Stimulated activated CD8-positive, alpha-beta memory T cell treated with anti-CD3 and anti-CD28 coated beads, Interleukin-7, amount 100 ng/mL, for 24 hours (primary cell): ENCODE measurements at places on chromosomes 1 and 21.

DNA sequence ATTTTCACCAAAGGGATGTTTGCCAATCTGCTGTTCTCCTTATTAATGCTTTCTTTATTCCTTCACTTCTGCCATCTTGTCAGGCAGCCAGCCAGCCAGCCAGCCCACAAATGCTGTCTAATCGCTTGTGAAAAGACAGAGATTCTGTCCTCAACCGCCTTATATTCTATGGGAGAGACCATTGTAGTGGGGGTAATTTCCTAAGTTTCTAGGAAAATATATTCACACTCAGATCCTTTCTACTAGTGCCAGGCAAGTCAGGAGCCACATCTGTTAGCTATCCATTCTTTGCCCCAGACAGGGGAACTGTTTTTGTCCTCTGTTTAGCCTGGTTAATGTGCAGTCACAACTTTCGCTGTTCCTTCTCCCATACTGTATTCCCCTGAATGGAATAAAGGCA, 1023.1 kb downstream of the ADGRL2 start:
- no peak for DNase-seq

GRCh38 chr1:5664081-5664768, 328.0 kb downstream of the NPHP4 start:
- DNase-seq = no peak

DNA sequence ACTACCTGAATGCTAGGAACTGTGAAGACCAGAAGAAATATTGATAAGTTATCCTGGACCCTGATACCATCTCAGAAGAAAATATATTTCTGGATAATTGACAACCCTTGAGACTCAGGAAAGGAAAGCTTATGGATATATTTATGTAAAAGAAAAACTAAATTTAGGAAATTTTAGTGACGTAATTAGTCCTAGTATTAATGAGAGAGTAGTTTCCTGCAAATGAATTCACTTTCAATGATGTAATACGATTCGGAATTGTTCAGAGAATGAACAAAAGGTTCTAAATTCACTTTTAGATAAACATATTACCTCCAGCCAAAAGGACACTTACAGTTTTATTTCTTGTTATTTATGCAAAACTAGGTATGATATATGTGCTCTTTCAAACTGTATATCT, 1120.1 kb upstream of the NCAM2 start:
- DNase-seq = no peak

DNA sequence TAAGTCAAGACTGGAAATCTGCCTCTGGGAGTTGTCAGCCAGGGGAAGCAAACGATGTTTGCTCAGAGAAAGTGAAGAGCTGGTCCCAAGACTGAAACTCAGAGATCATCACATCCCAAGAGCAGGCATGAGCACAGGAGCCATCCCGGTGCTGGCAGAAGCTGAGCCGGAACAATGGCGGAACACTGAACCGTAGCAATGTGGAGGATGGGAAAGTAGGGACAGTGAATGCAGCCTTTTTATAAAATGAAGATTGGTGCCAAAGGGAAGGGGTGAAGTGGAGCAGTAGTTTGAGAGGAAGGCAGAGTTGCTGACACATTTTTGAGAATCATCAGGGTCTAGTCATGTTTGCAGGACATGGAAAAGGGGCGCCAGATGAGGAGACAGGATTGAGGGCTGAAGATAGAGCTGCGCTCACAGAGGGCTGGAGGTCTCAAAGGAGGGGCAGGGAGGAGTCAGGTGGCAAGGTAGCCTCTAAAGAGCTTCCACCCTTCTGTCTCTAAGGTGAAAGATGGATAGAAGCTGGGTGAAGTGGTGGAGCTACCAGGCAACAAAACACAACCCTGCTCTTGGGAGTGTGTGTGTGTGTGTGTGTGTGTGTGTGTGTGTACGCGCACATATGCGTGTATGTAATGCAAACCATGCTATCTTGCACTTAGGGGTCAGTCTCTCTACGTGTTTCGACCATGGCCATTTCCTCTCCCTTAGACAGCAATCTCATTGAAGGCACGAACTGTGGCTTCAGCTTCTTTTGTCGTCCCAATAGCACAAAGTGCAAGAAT, 94.3 kb upstream of the IRF2BP2 start:
- DNase-seq = no peak

DNA sequence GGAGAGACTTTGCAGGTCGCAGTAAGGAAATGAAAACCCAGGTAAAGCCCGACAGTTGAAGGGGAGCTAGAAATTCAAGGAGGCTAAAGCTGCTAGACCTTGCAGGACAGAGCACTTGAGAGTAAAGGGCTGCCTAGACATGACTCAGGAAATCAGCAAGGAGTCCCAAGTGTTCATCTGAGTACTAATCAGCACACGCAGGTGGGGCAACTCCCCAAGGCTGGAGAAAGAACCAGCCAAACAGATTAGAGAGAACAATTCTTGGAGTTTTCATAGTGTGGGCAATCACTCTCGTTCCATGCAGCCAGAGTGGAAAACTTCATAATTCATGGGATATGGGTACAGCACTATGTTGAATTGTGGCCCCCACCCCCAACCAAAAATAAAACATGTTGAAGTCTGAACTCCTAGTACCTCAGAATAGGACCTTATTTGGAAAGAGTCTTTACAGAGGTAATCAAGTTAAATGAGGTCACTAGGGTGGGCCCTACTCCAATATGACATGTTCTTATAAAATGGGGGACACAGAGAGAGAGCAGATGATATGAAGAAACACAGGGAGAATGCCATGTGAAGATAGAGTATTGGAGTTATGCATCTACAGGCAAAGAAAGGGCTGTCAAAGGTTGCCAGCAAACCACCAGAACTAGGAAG, 28.0 kb downstream of the SYDE2 start:
- DNase-seq = no peak

- no peak for DNase-seq
Observed at GRCh38 chr21:26064506-26064905, 106.1 kb downstream of the APP start.

- DNase-seq = no peak
Observed at GRCh38 chr1:160647329-160647720, 481 bp upstream of the SLAMF1 start.

- no peak for DNase-seq
Observed at GRCh38 chr1:53398576-53399365, 60.4 kb upstream of the DMRTB1 start.

DNA sequence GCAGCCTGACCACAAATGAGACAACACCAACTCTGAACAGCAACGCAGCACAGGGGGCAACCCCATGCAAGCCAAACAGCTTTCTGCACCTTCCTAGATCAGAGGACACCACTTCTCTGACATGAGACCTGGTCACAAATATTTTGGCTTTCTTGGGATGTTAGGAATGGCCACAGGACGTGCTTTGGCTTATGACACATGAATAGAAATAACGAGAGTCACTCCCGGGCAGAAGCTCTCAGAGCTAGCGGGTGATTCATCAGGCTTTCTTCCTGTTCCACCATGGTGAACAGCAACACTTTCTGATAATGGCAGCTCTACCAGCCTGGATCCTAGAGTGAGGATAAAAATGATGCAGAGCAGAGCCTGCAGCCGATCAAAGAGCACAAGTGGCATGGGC, 39.4 kb downstream of the PAFAH2 start:
- DNase-seq = no peak

- no peak for DNase-seq
Observed at GRCh38 chr1:113057006-113057405, 16.0 kb upstream of the LRIG2 start.

GRCh38 chr1:50458507-50458906, 35.3 kb upstream of the DMRTA2 start:
- DNase-seq = no peak

GRCh38 chr1:198649968-198650338, 11.1 kb downstream of the PTPRC start:
- no peak for DNase-seq

GRCh38 chr1:109239409-109240068, 9.8 kb upstream of the CELSR2 start:
- DNase-seq = no peak

DNA sequence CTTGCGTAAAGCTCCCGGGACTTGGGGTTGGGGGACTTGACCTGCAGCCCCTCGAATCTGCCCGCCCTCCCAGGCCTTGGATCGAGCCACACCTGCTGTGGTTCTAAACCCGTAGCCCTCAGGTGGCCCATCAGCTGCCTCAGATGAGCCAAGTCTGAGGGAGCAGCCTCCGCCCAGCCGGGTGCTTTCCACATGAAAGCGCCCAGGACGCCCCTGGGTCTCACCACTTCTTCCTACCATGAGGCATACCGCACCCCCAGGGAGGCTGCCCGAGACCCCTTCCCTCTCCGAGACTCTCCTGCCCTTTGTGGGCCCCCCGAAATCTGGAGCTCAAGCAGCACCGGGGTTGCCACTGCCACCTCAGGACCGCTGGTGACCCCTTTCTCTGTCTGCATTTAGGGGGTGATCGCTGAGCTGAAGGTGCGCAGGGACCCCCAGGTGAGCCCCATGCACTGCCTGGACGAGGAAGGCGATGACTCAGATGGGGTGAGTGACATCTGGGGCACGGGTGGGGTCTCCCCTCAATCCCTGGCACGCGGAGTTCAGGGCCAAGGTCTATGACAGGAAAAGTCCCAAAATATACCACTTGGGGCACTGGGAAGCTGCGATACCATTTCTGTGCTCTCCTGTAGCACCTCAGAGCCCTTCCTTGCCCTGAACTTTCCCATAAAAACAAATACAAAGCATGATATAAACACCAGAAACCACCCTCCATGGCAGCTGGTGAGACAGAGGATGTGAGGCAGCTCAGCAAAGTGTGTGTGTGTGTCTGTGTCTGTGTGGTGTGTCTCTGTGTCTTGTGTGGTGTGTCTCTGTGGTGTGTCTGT, 68.5 kb downstream of the SLC19A1 start:
- DNase-seq = no peak

DNA sequence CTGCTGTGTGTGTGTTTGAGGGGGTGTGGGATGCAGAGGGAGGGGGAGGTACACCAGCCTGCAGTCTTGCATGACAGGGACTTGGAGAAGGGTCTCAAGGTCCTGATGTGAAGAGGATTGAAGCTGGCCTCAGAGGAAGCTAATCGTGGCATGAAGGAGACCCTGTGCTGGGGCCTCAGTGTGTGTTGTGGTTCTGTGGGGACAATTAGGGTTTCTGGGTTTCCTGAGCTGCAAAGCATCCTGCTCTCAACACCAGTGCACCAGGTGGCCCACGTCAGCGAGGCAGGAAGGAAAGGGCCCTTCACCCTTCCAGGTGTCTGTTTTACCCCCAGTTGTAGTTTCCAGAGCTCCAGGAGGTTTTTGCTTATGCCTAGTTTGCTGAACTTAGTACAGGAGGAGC, 52.8 kb downstream of the TENT5C start:
- no peak for DNase-seq

DNA sequence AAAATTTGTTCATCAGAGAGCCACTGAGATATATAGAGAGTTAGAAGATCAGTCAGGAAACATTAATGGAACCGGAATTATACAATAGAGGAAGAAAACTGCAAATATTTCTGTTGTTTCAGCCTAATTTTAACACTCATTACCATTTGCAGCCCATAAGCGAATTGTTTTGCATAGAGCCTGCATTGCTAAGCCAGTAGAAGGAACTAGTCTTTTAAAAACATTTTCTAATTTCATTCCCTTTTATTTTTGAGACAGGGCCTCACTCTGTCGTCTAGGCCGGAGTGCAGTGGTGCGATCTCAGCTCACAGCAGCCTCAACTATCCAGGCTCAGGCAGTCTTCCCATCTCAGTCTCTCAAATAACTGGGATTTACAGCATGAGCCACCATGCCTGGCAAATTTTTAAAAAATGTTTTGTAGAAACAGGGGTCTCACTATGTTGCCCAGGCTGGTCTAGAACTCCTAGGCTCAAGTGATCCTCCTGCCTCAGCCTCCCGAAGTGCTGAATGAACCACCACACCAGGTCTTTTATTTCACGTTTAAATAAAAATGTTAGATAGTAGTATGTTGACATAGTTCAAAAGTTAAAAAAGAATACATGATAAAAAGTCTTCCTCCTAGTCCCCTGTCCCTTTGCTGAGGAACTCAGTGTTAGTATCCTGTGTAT, 25.3 kb downstream of the MPZL1 start:
- DNase-seq = no peak

DNA sequence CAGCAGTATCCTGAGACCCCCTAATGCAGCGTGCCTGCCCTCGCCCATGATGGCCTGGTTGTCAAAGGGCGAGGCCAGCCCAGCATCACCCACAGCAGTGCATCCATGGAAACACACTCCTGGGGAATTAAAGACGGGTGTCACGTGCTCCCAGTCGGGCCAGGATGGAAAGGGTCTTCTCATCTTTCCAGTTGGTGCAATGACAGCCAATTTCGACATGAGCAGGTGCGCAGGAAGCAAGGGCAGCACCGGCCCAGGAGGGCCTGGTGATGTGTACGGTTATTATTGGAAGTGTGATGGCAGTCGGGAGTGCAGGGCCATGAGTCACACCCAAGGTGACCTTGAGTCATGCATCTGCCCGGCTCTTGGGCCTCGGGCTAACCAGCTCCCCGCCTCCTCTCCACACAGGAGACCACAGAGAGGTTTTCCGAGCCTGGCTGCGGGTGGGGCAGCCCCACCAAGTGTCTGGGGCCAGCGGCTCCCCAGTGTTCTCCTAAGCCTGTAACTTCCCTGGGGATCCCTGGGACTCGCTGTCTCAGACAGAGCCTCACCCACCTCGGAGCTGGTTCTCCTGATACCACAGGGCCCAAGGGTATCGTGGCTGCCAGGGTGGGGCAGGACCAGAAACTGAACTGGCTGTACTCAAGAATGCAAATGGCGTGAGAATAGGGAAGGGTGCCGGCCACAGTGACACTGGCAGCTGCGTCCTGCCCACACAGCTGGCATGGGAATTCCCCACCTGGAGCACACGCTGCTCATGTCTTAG, 119.8 kb downstream of the SIK1 start:
- no peak for DNase-seq

DNA sequence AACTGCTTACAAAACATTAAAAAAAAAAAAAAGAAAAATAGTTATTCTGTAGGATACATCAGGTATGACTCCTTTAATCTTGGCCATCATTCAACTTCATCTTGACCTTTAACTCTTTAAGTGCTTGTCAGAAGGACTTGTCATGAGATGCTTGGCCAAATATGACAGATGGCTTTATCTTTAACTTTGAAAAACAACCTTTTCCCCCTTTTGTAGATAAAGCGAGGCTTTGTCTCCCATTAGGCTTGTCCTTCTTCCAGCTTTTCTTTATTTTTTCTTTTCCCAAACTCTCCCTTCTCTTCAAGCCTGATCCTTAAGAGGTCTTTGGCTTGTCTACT, 2.3 kb downstream of the SRSF10 start:
- no peak for DNase-seq

DNA sequence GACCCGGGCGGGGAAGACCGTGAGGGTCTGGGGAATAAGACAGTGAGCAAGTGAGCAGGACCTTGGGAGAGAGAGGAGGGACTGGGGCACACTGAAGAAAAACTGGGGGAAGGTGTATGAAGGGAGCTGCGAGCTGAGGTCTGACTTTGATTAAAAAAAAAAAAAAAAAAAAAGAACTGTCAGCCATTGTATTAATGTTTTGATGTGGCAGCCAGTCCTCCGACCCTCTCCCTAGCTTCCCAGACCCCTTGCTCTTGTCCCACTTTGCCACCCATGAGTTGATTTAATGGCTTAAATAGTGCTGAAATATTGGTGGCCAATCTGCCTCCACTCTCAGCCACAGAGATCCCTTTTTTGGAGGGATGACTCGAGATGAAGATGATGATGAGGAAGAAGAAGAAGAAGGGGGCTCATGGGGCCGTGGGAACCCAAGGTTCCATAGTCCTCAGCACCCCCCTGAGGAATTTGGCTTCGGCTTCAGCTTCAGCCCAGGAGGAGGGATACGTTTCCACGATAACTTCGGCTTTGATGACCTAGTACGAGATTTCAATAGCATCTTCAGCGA, 652 bp downstream of the HAX1 start:
- no peak for DNase-seq

- DNase-seq = no peak
Observed at GRCh38 chr1:48556186-48556850, 84.3 kb upstream of the SPATA6 start.
